Cortex of kidney (tissue), 1 donor: ENCODE measurements at places on chromosomes 7 and 10.

DNA sequence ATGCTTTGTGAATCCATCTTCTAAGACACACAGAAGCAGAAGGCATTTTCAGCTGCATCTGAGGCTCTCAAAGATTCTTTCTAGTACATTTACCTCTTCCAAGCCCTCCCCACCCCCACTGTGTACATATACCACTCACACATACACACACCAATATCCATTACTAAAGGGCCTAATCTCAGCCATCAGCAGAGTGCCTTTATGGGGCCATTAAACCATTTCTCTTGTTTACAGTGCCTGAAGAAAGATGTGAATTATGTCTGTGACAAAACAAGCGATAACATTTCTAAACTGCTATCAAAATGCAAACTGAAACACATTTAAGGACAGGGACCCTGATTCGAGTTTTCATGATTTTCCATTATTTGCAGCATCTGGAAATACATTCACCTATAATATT lies 40.0 kb downstream of the ETV1 start:
- no peak for DNase-seq

DNA sequence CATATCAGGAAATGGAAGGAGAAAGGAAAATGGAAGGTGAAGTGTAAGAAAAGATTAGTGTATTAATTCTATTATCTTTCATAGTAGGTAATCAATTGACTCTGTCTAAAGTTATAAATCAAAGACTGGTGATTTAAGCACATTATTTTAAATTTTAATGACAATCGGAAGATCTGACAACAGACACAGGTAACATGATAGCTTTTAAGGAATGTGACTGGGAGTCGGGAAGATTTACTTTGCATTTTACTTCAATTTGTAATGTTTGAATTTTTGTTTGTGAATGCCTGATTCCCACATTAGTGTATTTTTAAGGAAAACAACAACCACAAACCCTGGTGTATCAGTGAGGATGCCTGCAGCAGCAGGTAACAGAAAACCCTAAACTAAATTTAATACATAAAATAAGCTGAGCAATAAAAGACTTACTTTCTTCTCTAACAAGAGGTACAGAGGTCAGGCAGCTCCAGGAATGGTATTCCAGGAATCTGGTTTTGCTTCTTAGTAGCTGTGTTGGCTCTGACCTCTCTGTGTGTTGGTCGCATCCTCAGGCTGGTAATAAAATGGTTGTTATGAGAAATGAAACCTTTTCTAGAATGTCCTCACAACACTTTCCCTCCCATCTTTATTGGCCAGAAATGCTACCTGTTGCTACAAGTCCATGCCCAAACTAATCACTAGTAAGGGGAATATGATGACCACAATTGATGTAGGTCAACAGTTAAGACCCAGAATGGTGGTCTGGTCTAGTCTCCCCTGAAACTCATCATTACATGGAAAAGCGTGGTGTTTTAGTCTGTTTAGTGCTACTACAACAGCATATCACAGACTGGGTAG lies 12.2 kb downstream of the DNAJB9 start:
- no peak for DNase-seq

GRCh38 chr7:14236834-14237233 lies 247.4 kb upstream of the ETV1 start:
- DNase-seq = no peak

- no peak for DNase-seq
Measured at GRCh38 chr10:51086710-51087109, 12.4 kb downstream of the PRKG1 start.

GRCh38 chr7:118311121-118311836 lies 86.8 kb downstream of the ANKRD7 start:
- no peak for DNase-seq
